Motor neuron (in vitro differentiated cells): ENCODE measurements at places on chromosomes 2 and 18. TPM values are rescaled to one million over a fixed set of nuclear protein-coding genes. Genes with fewer than 3 reads are reported as not detected.

The RESP18 gene
- not detected in 2 replicates for total RNA-seq

The WNT10A gene
- not detected in 2 replicates for total RNA-seq

The CDC42EP3 gene
- 0.63 and 5.3 TPM in 2 replicates for total RNA-seq

The SERPINB13 gene
- total RNA-seq: 0.06 TPM in 1 of 2 replicates, not detected in the other

The ATG4B gene
- 32.3 and 44.3 TPM in 2 replicates for total RNA-seq

The CRACDL gene
- 4.8 and 5.5 TPM in 2 replicates for total RNA-seq

The C2orf69 gene
- total RNA-seq: 11.8 and 12.1 TPM in 2 replicates

The ADAM23 gene
- 15.0 and 18.1 TPM in 2 replicates for total RNA-seq

DNA sequence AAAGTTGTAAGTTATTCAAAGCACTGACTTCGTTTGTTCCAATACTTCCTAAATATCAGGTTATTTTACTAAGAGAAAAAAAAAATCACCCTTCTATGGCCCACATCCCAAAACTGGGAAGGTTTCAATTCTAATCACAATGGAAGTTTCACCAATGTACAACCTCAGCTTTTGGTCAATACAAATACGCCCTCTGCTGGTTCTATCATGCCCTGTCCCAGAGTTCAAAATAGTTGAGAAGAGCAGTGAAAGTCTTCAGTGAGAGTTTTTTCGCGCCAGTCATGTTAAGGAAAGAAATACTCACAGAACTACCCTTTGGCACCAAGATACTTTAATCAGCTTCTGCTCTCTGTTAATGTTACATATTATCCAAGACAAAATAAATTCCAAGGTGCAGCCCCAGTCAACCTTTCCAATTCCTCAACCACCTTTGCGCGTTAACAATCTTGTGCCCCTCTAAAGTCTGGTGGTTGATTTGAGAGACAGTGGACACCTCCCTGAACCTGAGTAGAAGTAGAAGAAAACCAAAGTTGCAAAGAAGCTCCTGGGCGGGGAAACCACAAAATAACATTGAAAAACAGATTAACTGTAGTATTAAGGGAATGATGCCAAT lies 59.9 kb downstream of the SUMO1 start:
- ATAC-seq: peak; percentile 77

DNA sequence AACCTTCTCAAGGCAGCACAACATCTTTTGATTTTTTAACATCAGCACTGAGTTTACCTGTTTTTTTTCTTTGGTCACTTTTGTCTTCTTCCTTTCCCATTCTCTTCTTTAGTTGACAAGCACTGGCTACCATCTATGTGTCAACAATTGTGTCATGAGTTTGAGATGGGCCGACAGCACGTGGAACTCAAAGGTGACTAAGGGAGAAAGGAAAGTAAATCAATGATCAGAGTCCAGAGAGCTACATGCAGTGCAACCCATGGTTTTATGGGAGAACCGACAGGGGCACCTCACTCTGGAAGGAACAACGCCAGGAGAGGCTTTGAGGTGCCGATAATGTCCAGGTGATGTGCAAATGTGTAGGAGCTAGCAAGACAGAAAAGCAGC lies 755.5 kb downstream of the RNF144A start:
- no peak for ATAC-seq

GRCh38 chr2:149226790-149227189 lies 103.6 kb upstream of the LYPD6 start:
- ATAC-seq: no peak

DNA sequence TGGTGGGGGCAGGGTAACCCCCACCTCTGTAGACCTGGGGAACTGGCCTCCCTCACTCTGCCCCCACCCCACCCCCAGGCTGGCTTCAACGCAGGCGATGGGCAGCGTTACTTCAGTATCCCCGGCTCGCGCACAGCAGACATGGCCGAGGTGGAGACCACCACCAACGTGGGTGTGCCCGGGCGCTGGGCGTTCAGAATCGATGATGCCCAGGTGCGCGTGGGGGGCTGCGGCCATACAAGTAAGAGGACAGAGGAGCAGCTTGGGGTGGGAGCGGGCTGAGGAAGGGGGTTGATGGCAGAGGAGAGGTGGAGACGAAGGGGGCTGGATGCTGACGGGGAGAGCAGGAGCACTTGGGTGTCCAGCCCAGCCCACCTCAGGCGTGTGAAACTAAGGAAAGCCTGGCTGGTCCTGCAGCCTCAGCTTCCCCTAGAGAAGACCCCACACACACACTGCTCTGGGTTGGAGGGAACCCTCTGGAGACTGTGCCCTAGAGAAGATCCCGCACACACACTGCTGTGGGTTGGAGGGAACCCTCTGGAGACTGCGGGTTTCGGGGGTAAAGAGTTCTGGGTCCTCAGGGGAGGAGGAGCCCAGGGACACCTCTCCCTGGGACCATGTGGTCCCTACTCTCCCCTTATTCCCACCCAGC lies 36.2 kb downstream of the SNED1 start:
- ATAC-seq: no peak

DNA sequence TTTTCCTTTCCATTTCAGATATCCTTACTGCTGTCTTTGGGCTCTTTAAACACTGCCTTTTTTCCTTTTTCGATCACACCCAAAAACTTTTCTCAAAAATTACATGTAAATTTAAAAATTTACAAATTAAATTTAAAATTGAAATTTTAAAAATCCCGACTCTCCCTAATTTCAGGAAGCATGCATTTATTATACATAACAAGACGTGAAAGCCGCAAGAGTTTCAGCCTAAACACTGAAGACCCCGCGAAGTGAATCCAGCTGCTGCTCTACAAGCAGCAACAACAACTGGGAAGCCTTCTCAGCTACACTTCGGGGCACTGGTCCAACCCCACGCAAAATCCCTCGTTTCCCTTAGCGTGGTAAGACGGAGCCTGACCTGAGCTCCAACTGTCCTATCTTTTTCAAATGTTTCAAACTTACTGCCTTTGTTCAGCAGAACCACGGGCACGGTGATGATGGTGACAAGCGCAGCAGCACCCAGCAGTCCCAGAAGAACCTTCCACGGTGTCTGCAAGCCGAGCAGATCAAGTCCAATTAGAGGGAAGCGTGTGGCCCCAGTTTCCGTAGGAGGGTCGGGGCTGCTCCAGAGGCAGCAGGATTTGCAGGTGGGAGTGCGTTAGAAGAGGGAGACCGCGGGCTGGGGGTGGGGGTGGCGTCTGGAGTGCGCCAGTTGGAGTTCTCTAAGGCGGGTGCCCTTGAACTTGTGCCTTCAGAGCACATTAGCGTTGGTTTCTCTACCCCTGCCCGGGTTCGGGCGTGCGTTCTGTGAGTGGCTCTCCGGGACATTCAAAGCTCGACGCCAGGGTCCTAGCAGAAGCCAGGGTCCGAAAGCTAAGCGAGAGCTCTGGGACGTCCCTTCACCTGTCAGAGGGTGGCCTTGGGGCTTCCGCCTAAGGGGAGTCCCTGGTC lies 783 bp downstream of the DPP4 start:
- peak; percentile 39 for ATAC-seq

- no peak for ATAC-seq
These were observed 21.3 kb downstream of the EDAR start for GRCh38 chr2:108967757-108968156.

GRCh38 chr2:28764909-28765711 lies 13.5 kb downstream of the PPP1CB start:
- peak; percentile 58 for ATAC-seq

- ATAC-seq: no peak
These were observed 34.7 kb upstream of the FAM124B start for GRCh38 chr2:224436634-224437033.

- ATAC-seq: no peak
These were observed 352.4 kb downstream of the ZNF516 start for GRCh38 chr18:76142611-76143010.

GRCh38 chr18:9482790-9483189 lies 7.5 kb downstream of the RALBP1 start:
- no peak for ATAC-seq

GRCh38 chr2:159880729-159881128 lies 82.7 kb upstream of the CD302 start:
- no peak for ATAC-seq

DNA sequence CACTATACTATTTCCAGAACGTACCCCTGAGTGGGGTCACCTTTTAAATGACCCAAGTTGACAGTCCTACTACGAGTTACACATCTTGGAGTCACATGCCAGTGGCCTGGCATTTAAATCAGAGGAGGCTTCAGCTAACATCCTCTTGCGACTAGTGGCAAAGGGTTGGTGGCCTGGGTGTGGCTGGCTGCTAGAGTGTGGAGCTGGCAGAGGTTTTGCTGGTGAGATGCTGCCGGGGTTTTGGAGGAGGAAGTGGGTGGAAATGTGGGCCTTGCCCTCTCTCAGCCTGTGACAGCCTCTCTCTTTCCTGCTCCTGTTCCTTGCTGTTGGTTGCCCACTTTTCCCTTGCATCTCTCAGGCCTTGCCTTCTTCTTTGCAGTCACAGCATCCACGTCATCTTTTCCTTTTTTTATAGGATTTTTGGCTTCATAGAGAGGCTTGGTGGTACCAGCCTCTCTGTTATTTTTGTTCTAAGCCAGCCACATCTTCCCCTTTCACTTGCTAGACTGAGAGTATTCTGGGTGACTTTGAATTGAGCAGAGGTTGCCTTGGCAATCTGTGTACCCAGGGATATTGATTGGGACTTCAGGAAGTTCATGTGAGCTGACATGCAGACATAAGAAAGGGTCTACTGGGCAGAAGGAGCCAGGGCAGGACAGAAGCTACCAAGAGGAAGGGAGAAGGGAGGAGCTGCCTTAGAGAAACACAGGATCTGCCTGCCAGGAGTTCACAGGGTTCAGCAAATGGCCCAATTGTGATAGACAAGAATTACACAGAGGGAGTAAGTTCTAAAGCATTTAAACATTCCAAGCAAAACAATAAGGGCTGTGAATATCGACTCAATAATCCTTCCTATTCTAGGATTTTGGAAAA lies 55.4 kb downstream of the CDC42EP3 start:
- no peak for ATAC-seq

DNA sequence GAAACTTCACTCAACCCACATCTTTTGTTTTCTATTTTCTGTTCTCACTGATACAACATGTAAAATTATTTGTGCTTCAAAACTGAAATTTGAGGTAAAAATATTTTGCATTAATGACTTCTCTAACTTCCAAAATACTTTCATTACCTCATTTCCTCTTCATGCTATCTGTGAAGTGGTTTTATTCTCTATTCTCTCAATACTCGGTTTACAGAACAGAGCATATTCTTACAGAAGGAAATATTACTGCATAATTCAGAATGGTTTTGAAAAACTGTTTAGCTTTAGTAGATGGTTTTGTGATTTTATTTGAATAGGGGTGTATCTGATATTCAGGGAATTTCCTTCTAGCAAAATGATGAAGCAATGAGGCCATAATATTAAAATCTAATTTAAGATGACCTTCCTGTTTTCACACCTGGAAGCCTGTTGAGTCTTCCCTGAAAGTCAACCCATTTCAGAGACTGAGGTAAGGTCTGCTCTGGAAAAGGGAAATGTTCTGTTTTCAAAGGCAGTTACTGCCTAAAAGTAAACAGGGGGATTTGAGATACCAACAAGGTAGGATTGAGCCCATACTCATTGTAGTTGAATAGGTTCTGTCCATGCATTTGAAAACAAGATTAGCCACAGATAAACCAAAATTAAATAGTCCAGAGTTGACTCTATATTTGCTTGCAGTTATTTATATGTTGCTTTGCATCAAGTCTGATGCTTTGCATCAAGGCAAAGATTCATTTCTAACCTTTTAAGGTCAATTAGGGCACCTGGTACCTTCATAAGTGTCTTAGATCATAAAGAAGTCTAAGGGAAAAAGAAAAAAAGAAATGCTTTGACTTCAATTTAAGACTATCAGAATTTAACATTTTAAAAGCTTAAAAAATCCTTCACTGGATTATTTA lies 50.8 kb upstream of the PEX13 start:
- no peak for ATAC-seq

DNA sequence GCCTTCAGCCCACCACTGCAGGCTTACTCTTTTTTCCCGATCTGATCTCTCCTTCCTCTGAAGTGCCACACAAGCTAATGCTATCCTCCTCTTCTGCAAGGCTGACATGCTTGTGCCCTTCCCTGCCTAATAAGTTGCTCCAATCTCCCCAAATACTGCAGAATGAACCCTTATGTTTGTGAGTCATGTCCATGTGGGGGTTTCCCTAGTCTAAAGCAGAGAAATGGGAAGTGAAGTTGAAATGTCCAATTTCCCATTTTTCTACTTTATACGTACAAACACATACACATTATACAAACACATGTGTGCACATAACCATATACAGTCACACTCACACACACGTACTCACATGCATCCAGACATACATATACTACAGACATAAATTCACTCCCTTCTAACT lies 288.1 kb upstream of the CELF4 start:
- no peak for ATAC-seq
